ENCODE measurements at places on chromosomes 2 and 18.

GRCh38 chr18:70338890-70339289 lies 50.0 kb downstream of the SOCS6 start:
- no peak for DNase-seq

- DNase-seq, result no peak
Observed at GRCh38 chr18:302097-302496, 34.2 kb upstream of the THOC1 start.

DNA sequence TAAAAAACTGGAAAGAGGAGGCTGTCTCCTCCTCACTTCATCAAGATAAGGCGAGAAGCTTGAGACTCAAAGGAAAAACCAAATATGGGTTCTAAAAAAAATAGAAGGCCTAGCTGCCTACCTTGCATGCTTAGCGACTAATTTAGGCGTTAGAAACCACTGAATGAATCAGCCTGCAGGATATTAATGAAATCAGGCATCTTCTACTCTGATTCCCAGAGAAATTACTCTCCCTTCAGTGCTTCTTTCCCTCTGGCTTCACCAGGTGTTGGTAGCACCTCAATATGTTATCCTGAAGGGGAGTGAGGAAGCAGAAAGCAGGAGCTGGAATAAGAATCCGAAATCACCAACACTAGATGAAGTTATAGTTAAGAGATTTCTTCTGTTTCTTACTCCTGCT lies 749.8 kb upstream of the NRXN1 start:
- no peak for DNase-seq

GRCh38 chr2:30656079-30656478 lies 151.2 kb downstream of the CAPN13 start:
- no peak for DNase-seq

GRCh38 chr2:36399050-36399449 lies 43.5 kb downstream of the CRIM1 start:
- DNase-seq, result no peak

Measured in prostate gland (tissue), 2 donors.